ENCODE measurements at places on chromosomes 16 and 17.

GRCh38 chr17:77287432-77288068 is 146.8 kb downstream of the SEC14L1 start:
- no peak for DNase-seq

DNA sequence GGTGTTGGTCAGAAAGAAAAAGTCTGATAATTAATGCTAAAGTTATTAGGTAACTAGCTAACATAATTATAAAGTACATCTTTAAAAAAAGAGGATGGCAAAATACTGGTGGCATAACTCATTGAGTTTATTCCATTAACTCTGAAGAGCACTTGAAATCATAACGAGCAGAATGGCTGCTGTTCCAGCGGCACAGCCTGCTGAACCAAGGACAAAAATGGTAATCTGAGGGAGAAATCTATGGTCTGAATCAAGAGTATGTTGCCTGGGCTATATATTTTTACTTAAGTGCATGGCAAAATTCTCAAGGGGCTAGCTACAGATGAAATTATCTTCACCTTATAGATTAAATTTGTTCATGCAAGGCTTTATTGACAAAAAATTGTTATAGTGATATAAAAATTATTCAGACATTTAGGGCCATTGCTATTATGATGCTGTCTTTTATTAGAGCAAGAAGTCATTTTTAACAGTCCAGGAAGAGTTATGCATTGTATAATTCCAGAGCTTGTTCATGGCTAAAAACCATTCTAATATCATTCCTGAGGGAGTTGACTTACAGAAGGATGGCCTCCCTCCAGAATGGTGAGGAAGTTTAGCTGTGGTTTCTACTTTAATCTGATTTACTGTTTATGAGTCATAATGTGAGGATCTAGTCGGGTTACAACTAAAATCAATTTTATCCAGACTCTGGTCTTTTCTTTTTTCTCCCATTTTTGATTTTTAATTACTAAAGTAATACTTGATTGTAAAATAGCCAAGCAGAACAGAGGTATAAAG is 41.4 kb upstream of the ANKFN1 start:
- no peak for DNase-seq

- DNase-seq = no peak
Observed at GRCh38 chr17:43020030-43020621, 2.1 kb downstream of the VAT1 start.

DNA sequence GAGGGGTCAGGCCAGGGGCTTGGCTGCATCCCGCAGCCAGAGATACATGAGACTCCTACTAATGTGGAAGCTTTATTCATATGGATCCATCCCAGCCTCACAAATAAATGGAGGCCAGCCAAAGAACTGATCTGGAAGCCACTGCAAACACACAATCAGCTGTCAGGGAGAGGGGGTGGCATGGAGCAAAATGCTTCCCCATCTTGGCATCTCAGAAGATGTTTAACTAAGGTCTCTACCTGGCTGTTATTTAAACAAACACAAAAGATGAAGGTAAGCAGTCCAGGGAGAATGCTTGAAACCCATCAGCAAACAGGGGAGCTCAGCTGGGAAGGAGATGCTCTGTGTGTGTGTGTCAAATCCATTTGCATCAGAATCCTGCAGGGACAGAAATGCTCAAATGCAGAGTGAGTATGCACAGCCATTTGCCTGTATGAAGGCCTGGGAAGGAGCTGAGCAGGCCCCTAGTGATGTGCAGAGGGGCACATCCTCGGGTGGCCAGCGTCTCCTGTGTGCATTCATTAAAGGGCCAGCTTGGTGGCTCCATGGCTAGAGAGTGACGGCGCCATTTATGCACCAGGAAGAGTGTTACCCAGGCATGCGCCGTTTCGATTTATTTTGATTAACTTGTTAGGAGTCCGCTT is 34.2 kb upstream of the IRX3 start:
- DNase-seq = no peak

- no peak for DNase-seq
Observed at GRCh38 chr16:85905110-85906095, 6.4 kb downstream of the IRF8 start.

- DNase-seq = no peak
Observed at GRCh38 chr16:55529018-55529417, 20.1 kb downstream of the LPCAT2 start.

- peak; percentile 94 for DNase-seq
Observed at GRCh38 chr17:50161023-50161910, 4.5 kb upstream of the SGCA start.

DNA sequence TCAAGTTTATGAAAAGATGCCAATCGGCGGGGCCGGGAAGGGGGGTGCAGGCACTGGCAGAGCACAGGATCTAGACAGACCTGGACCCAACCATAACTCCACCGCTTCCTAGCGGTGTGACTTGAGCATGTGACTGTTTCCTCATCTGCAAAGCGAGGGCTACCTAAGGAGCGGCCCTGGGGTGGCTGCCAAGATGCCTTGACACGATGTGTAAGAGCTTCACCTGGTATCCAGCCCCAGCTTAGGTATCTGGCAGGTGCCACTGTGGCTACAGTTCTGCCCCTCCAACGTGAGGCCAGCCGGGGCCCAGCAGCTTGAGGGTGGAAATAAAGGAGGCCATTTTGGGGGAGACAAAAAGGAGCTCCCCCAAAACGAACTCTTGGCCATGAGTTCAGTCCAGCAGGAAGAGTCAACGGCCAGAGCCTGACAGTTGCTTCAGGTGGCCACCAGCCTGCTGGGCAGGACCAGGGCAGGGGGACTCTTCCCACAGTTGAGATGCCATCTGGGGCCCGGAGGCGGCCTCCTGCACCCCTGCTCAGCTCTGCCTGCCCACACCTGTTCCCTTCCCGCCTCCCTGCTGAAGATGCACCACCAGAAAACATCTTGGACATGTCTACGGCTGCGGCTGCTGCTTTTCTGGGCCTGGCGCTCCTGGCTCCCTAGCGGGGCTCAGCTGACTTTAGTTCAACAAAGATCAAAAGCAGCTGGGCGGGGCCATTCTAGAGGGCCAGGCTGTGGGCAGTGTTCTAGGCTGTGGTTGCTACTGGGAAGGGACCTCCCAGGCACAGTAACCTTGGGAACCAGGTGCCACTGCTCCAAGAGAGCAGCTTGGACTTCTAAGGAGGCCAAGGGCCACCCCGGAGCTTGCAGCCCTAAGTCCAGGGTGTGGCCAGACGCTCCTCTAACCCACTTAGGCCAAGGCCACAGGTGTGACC is 3.4 kb upstream of the MTSS2 start:
- no peak for DNase-seq

DNA sequence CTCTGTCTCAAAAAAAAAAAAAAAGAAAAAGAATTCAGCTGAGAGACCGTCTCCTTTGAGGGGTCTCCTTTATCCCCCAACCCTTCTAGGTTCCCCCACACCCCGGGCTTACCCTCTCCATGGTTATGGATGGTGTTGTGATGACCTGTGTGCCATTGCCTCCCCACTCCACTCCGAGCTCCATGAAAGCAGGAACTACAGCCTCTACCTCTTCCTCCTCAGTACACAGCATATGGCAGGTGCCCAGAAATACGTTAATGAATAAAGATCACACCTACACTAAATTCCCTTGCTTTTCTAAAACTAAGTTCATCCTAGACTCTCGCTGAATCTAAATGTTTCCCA is 17.2 kb downstream of the COPRS start:
- no peak for DNase-seq

All from stimulated activated CD4-positive, alpha-beta T cell treated with anti-CD3 and anti-CD28 coated beads, TNF-alpha, amount 100 ng/mL, for 1 hour (primary cell).